Skin of body (tissue), 3 donors: ENCODE measurements at places on chromosomes 6 and 20.

GRCh38 chr6:113920663-113921267, 50.2 kb downstream of the HDAC2 start:
- peak; percentile 34 for DNase-seq

DNA sequence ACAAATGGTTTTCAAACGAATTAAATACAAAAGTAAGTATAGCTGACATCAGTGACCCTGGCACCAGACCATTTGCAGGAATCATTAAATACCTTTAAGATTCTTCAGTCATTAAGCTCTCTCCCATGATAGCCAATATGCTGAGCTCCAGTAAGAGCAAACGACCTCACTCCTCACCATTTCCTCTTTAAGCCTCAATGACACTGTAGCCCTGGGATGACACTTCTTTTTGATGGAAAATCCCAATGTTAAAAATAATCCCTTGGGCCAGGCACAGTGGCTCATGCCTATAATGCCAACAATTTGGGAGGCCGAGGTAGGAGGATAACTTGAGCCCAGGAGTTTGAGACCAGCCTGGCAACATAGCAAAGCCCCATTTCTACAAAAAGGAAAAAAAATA, 3.3 kb upstream of the SGK1 start:
- DNase-seq = no peak

GRCh38 chr6:130368576-130368975, 2.8 kb downstream of the TMEM200A start:
- DNase-seq = no peak

GRCh38 chr6:129893640-129894039, 32.5 kb upstream of the TMEM244 start:
- DNase-seq = peak; percentile 36

- DNase-seq = no peak
These were observed 50.5 kb upstream of the THEMIS start for GRCh38 chr6:127951172-127951917.

DNA sequence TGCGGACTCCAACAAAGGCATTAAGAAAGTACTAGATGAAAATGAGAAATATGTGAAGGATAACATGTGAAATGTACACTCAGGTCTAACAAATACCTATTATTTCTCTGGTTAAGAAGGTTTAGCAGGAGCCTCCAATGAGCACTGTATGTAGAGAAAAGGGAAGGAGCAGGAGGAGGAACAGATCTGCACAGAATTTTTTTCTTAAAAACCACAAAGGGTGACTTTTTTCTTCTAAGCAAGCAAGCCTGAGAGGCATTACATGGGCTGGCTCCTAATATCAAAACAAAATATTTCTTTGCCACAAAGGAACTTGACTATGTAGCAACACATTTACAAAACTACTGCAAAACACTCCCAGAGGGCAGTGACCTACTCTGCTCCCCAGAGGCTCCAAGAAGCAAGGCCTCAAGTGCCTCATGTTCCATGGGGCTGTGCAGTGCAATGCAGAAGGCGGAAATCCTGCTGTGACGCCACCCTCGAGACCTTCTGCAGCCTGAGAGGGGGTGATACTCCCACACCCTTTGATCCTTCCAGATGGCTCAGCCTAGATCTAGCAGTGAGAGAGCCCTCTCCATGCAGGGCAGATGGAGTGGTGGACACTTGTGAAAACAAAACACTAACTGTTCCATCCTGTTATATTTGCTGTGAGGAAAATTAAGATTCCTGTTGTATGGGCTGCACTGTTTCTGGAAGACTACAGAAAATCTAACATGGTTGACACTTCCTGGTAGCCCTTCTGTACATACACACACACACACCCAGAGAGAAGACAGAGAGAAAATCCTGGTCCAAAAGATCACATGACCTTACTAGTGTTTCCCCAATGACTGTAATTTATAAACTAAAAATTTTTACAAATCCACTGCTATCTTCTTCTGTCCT, 36.0 kb upstream of the SMIM29 start:
- peak; percentile 7 for DNase-seq

- DNase-seq = no peak
These were observed 135.1 kb downstream of the ZFP64 start for GRCh38 chr20:52056203-52057062.

DNA sequence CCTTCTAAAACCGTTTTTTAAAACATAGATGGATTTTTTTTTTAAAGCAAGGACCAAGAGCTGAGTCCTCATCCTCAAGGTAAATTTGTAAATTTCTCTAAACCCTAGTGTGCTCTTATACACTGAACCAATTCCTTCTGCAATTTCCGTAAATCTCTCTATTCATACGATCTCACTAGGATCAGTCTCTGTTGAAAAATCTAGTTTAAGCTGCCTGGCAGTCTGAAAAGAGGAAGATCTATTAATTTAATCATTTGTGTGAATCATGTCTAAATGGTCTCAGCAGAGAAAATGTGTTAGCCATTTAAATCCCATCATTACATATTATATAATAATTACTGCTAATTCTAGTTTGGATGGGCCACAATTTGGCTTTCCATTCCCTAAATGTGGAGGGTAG, 184.2 kb upstream of the TSHZ2 start:
- no peak for DNase-seq

- DNase-seq = no peak
These were observed 64.4 kb downstream of the TMEM170B start for GRCh38 chr6:11601776-11602605.

DNA sequence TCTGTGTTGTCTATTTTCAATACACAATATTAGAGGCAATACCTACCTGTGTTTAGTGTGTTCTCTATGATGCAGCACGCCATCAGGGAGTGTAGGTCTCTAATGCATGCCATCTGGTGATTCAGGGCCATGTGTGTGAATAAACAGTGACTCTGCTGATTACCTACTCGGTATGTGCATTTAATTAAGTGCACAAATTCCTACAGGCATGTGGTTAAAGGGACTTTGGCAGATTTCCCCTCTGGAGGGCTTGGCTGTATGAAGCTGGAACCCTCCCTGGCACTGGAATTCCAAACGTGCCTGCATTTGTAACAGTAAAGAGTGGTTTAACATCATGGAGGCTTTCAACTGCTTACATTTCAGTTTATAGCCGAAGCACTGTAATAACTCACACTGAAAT, 401.5 kb upstream of the SASH1 start:
- no peak for DNase-seq

- no peak for DNase-seq
These were observed 103.6 kb downstream of the COL21A1 start for GRCh38 chr6:56143796-56144195.

- no peak for DNase-seq
These were observed 45.3 kb upstream of the STXBP5 start for GRCh38 chr6:147158881-147159280.

DNA sequence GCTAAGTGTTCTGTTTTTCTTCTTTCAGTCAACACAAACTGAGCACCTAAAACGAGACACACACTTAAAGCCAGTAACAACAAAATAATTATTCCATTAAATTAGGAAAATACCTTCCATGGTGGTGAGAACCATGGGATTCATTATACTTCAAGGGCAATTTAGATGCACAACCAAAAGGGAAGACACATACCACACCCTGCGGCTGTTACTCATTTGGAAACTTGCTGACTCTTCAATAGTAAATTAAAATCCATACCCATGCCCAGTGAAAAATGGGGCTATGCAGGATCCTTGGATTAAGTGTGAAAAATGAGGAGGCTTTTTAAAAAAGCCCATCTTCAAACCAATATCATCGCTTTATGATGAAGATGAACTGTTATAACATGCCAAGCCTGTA, 142.7 kb downstream of the GJA10 start:
- DNase-seq = no peak

DNA sequence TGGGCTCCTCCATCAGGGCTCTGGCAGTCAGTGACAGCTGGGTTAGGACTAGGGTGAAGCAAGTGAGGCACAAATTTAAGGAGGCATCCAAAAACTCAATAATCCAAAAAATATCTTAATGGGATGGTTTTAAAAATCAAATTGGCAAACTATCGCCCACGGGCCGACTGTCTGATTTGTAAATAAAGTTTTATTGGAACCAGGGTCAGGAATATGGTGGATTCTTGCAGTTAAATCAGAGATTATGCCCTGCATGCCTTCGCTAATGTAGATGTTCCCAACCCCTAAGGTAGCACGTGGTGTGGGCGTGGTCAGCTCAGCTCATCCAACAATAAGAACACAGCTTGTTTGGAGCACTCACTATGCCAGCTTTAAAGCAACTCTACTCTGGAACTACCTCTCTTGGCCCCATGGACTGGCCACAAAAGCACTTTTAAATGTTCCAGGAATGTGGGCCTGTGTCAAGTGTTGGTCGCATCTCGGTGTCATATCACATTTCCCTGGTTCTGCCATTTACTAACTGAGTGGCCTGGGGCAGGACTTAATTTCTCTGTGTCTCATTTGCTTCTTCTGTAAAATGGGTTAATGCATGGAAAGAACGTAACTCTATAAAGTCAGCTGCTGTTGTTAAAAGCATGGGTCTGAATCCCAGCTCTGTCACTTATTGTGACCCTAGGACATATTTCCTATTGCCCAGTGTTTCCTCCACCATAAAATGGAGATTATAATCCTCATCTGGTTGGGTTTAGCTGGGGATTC, 7.0 kb downstream of the TP53RK start:
- DNase-seq = no peak

- peak; percentile 59 for DNase-seq
These were observed 366.5 kb downstream of the QKI start for GRCh38 chr6:163780994-163781393.

GRCh38 chr6:13934721-13935120, 10.0 kb downstream of the RNF182 start:
- DNase-seq = no peak

- no peak for DNase-seq
These were observed 50.8 kb downstream of the MC3R start for GRCh38 chr20:56299362-56299761.

DNA sequence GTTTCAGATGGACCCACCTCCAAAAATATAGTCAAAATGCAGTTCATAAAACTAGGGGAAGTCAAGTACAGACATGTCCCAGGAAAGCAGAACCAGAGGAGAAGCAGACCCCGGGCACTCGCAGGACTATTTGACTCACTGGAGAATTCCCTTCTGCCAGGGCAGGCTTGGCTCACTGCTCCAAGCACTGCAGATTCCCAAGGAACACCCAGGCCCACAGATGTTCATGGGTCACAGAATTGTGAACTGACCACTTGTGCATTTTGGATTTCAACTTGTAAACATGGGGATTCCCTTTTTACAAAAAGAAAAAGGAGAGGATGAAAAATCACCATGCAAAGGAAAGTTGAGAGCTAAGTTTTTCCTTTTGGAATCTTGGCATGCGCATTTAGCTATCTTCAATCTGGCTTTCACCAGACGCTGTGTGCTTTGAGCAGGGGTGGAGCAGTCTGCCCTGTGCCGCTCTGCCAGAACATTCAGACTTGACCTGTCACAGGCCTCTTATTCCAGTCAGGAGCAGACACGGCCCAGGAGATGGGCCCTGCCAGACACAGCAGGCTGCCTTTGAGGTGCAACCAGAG, 237.5 kb upstream of the TAB2 start:
- peak; percentile 32 for DNase-seq

GRCh38 chr20:4090756-4091489, 75.6 kb upstream of the RNF24 start:
- DNase-seq = no peak

DNA sequence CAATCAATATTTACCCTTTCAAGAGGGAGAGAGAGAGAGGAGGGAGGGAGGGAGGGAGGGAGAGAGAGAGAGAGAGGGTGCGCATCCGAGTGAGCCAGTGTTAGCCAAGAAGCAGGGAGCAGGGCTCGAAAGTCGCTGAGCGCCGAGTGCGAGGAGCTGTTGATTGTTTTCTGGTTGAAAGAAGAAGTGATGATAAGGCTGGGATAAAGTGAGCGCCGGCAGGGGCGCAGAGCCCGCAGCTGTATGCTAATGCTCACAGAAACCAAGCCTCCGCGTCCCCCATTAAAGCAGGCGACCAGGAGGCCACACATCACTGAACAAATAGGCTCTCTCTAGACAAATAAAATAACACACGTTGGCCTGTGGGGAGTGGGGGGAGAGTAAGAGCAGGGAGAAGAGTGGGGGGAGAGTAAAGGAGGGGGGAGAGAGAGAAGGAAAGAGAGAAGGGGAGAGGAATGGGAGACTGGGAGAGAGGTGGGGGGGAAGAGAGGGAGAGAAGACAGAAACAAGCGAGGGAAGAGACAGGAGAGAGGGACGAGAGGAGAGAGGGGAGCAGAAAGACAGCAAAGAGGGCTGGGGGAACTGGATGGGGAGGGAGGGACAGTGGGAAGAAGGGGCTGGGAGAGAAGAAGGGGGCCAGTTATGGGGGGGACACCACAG, 5.0 kb upstream of the INSM1 start:
- no peak for DNase-seq

GRCh38 chr6:31114970-31115849, 610 bp downstream of the PSORS1C1 start:
- DNase-seq = no peak

DNA sequence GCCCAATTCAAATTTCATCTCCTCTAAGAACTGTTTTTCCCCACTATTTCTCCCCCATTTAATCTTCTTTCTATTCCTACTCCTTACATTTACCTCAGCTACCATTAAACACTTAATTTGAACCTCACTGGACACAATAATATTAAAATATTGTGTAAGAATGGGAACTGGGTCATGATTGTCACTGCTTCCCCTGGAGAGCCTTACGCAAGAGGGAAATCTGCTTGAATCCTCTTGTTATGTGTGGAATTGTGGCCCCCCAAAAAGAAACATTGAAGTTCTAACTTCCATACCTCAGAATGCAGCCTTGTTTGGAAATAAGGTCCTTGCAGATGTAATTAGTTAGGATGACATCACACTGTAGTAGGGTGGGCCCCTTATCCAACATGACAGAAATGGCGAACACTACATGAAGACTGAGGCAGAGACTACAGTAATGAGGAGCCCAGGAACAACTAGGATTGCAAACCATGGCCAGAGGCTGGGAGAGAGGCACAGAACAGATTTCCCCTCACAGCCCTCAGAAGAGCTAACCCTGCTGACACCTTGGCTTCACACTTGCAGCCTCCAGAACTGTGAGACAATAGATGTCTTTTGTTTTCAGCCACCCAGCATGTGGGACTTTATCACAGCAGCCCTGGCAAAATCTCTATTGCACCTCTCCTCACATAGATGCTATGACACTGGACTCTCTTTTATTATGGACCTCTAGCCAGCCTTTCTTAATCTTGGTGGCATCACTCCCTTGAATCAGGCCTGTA, 29.9 kb downstream of the HIVEP2 start:
- DNase-seq = no peak

- no peak for DNase-seq
These were observed 5.6 kb upstream of the BTBD3 start for GRCh38 chr20:11912013-11912658.

GRCh38 chr6:154986787-154987235, 8.3 kb upstream of the TIAM2 start:
- DNase-seq = no peak
